ENCODE measurements at places on chromosomes 6 and 20. TPM values are rescaled to one million over a fixed set of nuclear protein-coding genes. Genes with fewer than 3 reads are reported as not detected.

Gene MLIP
- 0.94 TPM for polyA plus RNA-seq

Gene RWDD2A
- 7.9 TPM for polyA plus RNA-seq

Gene GINS1
- polyA plus RNA-seq, result 19.3 TPM

Gene ID4
- 165 TPM for polyA plus RNA-seq

Gene FAM209A
- not detected for polyA plus RNA-seq

GRCh38 chr6:38170666-38171355 is 351.3 kb downstream of the ZFAND3 start:
- no peak for DNase-seq

- no peak for DNase-seq
Measured at GRCh38 chr20:11301699-11302098, 616.0 kb upstream of the BTBD3 start.

DNA sequence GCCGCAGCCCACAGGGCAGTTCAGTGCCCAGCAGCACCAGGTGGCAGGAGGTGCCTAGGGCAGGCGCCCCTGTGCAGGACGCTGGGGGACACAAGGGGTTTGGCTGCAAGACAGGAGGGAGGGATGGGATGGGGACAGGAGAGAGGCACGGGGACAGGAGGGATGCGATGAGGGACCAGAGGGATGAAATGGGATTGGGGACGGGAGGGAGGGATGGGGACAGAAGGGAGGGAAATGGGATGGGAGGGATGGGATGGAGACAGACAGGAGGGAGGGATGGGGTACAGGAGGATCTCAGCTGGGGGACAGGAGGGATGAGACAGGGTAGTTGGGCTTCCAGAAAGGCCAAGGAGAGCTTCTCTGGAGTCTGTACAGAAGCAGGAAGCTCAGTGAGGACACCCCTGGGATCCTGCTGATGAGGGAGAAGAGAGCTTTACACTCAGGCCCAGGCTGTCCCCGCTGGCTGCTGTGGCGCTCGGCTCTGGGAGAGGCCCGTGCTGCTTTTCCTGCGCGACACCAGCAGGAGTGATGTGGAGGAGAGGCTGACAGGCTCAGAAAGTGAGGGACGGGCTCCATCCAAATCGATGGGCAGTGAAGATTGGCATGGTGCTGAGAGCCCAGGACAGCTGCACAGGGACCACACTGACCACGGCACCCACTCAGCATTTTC is 400.8 kb downstream of the SMOC2 start:
- DNase-seq, result no peak

DNA sequence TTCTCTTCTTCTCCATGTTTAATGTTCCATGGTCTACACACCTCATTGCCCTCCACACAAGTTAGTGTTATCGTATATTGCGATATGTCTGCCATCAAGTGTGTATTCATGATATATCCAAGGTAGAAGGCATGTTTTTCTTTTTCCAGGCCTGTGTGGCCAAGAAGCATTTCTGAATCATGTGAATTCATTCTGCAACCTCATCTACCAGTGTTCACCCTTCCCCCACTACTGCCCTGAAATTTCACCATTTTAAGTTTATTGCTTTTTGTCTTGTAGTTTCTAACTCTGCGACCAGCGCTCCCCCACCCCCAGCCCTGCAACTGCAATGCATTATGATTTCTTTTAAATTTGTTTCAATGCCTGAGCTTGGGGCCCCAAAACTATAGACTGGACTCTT is 618.0 kb upstream of the FLRT3 start:
- no peak for DNase-seq

GRCh38 chr6:72787391-72788031 is 165.6 kb downstream of the KCNQ5 start:
- no peak for DNase-seq

DNA sequence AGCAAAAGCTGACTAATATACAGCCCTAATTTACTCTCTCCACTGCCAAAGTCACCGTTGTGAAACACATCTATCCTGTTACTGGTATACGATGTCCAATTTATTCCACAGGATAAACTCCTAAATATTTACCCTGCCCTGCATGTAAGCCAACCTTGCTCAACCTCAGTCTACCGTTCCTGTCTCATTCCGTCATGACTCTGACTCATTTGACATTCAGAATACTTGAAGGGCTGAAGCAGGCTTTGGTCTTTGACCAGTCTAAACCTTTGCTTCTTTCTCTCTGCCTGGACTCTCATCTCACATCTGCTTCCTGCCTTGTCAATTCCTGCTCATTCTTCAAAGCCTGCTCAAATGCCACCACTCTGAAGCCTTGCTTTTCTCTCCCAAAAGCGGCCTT is 157.5 kb downstream of the SCP2D1 start:
- DNase-seq, result no peak

GRCh38 chr6:26476896-26477295 is 19.1 kb downstream of the BTN2A1 start:
- DNase-seq, result no peak

DNA sequence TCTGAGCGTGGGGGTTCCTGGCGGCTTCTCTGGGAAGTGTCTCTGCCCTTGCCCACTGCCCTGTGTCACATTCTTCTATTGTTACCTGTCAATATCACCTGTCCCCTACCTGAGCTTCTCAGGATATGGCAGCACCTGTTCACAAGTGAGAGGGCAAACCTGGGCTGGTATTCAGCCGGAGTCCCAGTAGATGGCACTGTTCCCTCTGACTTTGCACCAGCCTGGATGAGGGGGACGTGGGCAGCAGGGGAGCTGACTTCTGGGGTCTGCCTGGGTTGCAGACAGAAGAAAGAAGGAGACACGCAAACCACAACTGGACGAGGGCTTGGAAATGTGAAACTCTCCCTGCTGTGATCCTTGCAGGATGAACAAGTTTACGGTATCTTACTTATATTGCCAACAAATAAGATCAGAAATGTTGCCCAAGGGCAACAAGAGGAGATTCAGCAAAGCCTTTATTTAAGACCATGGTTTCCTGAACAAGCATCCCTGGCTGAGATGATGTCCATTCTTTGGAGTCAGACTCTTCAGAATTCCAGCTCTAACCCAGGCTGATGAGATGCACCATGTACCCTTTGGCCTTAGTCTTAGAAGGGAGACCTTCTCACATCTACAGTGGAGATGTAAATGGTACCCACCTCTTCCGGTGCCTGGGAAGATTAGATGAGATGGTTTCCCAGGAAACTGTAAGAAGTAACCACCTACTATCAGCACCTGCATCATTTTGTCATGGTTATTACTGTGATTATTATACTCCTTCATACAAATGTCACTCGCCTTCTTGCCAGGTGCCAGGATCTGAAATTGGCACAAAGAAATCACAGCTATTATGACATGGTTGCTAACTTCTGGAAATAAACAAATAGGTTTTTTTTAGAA is 400.0 kb upstream of the CDH4 start:
- no peak for DNase-seq

GRCh38 chr6:3697609-3698008 is 53.9 kb downstream of the PXDC1 start:
- no peak for DNase-seq

DNA sequence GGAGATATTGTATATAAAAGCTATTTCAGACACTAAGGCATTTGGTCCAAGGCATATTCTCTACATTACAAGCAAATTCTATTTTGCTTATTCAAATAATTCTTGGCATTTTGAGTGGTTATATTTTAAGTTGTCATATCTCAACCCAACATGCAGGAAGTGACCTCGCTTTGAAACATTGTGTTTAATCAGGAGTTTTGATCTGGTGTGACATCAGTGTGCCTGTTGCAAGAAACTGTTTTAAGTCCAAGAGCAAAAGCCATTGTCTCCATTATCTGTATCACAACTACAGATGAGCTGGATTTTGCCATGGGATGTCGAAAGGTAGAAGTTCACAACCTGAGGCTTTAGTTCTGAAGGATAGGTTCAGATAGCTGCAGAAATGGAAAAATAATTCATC is 509.9 kb upstream of the ID4 start:
- no peak for DNase-seq

DNA sequence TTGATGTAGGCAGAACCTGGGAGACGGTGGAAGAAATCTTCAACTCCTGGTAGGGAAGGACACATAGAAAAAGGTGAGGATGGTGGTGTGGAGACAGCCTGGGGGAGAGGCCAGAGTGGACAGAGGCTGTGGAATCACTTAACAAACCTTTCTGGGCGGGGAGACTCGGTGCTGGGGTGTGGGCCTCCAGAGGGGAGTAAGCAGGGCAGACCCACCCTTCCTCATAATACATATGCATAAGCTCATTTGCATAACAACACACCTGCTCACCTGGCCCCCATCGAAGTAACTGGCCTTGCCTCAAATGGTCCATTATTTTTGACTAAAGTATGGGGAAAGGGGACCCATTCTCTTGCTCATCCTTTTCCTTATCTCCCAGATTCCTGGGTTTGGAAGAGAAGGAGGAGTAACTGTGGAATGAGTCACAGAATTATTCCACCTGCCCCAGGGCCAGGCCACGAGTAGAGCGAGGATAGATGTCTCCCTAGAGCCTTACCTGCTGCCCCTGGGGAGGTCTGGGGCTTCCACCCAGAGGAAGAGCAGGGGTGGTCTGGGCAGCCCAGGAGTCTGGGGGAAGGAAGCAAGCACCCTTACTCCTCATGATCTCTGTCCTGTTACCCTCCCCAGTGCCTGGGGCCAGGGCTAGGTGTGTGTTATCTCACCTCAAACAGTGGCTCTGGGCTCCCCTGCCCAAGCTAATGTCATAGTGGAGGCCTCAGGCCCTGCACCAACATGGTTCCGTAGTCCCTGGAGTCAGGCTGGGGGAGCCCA is 10.7 kb upstream of the VEGFA start:
- no peak for DNase-seq

DNA sequence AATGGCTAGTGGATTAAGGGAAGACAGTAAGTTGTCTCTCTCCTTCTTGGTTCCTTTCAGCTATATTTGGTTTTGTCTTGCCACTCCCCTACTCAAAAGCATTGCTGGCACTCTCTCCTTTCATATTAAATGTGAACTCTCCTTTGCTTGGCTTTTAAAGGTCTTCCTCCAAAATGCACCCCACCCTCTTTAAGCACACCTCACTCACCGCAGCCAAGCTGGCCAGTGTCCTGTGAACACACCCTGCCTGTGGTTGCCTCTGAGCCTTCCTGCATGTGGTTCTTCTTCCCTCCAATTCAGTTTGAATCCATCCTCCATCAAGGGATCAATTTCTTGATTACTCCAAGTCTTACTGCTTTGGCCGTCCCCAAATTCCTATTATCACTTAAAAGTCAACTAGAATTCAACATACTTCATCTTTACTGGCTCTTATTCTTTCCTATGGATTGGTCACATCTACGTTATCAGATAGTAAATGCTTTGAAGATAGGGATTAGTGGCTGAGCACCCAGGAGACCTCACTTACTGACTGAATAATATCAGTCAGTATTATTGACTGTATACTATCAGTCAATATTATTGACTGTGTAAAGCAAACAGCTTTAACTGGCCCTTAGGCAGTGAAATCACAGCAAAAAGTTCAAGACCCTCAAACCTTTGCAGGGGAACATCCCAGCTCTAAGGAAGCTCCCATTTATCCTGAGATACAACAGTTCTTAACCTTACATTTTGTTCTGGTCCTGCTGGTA is 41.6 kb upstream of the SPDEF start:
- no peak for DNase-seq

- no peak for DNase-seq
Measured at GRCh38 chr6:14871221-14871620, 374.6 kb upstream of the JARID2 start.

GRCh38 chr6:118298476-118299427 is 249.3 kb upstream of the PLN start:
- no peak for DNase-seq

Data from right renal cortex interstitium (tissue), 3 donors.